ENCODE measurements at places on chromosomes 3 and 15.

DNA sequence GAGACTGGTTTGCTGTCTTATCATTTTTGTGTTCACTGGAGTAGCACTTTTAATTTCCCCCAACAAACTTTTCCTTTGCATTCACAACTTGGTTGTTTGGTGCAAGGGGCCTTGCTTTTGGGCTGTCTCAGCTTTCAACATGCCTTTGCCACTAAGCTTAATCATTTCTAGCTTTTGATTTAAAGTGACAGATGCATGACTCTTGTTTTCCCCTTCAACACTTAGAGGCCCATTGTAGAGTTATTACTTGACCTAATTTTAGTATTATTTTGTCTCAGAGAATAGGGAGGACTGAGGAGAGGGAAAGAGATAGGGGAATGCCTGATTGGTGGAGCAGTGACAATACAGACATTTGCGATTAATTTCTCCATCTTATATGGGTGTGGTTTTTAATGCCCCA, 340.1 kb upstream of the MANF start:
- no peak for DNase-seq

DNA sequence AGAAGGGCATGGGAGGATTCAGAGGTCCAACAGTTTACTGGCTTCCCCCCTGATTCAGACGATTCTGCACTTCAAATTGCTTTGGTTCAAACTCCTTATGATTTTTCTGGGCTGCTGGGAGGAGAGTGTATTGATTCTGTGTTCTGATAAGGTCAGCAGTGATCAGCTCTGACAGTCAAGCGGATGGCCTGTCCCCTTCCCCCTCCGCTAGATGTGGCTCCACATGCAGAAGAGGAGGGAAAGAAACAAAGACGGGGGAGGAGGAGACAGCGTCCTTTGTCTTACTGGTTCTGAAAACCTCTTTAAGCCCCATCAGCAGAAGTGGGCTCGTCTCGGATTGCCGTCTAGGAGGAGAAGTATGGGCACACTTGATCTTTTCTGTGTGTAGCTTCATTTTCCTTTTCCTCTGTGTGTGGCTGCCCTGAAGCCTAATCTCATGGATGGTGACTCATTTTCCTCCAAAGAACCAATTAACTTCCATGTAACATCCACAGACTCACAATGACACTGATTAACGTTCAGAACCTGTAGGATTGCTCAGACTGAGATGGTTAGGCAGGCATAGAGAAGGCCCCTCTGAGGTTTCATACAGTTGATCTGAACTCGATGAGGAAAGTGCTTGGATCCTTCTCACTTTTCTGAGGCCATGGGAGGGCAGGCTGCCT, 162.4 kb upstream of the PPP2R3A start:
- no peak for DNase-seq

GRCh38 chr15:88258093-88258641, 1.6 kb upstream of the NTRK3 start:
- peak; percentile 46 for DNase-seq

DNA sequence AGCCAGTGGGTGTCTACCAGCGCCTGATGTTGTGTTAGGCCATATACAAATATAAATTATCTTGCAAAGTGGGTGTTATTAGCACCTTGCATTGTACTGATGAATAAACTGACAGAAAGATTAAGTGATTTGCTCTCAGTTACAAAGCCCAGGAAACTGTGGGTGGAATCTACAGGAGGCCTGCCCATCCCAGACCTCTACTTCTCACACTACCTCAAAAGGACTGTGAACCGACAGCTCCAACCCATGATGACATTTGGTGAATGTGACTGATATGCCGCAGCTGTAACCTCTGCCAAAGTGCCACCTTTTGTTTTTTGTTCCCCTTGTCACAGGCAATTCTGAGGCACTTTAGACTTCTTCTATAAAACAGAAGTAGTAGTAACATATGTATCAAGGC, 43.7 kb upstream of the KCNMB2 start:
- no peak for DNase-seq

- DNase-seq: no peak
Observed at GRCh38 chr3:156207802-156208685, 87.7 kb downstream of the KCNAB1 start.

DNA sequence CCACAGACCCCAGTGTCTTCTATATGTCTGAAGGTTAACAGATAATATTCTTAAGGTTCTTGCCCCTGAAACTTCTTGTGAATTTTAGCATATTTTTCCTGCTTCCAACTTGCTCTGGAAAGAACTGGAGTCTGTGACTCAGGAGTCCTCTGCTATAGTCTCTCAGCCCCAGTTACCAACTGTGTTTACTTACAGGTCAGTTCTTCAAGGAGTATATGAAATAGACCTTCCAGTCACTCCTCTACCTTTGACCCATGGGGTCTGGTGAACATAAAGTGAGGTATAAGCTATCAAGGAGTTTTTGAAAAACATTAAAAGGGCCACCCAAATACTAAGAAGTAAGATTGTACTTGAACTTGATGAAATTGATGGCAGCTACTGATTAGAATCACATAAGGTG, 139.2 kb upstream of the ROPN1 start:
- no peak for DNase-seq

All from hematopoietic multipotent progenitor cell treated with erythropoietin and hydrocortisone succinate and interleukin-3 and kit ligand, for 4 days (in vitro differentiated cells).